ELR (cell line): ENCODE measurements at places on chromosomes 2 and 18.

- DNase-seq: peak; percentile 77
These were observed 7.3 kb downstream of the ACMSD start for GRCh38 chr2:134845719-134846118.

- no peak for DNase-seq
These were observed 177.7 kb upstream of the TWIST2 start for GRCh38 chr2:238670111-238670585.

- peak; percentile 69 for DNase-seq
These were observed at the start of gene OBSL1 for GRCh38 chr2:219571311-219572236. Gene OBSL1 (minus strand): TSS chr2:219571539. CDS start chr2:219571232, 307 bp downstream.

DNA sequence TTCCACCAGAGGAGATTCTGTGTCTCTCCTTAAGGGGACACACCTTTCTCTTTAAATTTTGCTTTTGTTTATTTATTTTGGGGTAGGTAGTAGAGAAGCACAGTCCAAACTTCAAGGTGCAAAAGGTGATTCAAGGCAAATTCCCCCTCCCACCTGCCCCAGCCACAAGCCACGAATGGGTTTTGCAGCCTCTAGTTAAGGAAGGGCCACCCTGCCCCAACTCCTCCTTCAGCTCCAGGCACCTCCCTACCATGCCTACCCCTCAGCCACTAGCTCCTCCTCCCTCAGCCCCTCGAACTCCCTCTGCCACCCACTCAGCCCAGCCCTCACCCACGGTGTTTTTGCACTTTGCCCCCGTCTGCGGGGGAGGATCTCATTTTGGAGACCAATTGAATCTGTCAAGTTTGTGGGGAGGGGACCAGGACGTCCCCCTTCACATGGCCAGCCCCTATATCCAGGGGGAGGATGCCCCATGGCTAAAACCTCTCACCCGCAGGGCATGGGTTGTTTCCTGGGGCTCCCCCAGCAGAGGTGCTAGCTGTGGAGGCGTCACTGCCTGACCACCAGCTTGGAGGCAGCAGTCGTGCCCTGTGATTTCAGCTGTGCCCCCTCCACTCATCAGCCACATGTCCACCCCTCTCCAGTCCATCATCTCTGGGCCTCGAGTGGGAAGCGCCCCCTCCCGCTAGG, 4.5 kb downstream of the HAAO start:
- DNase-seq: no peak

- peak; percentile 81 for DNase-seq
These were observed 926 bp downstream of the SERPINB8 start for GRCh38 chr18:63970809-63971205.

DNA sequence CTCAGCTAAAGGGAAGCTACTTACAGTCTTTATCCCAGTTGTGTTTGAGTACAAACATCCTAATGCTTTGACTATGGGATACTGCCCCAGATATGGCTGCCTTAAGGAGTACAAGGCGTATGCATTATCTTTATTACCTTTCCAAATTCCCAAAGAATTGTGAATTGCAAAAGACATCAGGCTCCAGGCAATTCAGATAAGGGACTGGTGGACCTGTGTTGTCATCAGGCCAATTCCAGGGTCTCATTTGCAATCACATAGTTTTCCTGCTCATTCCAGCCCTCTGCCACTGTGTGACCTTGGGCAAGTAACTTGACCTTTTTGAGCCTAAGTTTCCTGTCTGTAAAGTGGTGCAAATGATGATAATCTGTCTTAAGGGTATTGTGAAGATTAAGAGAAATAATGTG, 137.5 kb downstream of the FMNL2 start:
- no peak for DNase-seq

DNA sequence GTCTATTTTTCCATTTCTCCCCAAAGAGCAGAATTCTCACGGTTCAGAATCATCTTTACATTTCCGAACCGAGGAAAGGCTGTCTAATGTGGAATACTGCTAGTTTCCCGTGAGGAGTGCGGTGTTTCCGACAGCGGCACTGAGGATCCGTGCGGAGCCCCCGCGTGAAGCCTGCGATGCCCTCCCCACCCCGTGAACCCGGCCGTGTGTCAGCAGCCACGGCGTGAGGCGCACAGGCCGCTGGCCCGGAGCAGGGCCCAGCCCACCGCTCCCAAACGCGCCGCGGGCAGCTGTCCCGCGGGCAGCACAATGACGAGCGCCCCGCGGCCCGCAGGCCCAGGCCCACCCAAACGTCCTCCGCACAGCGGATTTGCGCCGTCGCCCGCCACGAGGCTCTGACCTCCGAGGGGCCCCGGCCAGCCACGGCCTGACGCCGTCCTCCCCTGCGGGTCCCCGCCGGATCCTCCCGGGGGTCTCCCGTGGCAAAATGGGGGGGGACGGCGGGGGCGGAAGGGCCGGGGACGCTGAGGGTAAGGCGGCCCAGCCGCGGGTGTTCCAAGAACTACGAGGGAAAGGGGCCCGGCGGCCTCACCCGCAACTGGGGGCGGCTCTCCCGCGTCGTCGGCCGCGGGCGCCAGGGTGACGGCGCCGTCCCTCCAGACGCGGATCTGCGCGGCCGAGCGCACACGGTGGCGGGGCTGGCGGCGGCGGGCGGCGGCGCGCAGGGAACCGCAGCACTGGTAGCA, 796 bp downstream of the SPIRE1 start:
- DNase-seq: peak; percentile 66

DNA sequence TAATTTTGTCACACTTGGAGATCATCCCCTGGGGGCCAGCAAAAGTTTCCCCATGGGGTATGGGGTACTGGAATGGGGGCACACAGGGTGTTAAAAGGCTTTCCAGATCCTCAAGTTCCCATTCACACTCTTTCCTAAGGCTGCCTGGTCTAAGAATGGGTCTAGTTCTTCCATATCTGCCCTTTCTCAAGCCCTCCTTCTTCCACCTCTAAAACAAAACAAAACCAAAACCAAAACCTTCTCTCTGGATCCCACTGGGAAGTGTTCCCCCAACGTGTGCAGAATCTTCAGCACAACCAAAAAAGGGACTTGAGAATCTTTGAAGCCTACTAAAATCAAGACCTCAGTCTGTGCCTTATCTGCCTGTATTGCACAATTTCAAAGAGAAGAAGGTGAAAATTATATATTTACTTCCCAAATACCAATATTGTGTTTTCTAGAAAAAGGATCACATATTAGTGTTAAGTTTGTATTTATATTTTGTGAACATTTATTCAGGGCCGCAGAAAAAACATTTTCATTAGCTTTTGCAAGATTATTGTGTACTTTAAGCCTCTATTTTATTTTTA, 207.2 kb upstream of the TCF4 start:
- DNase-seq: no peak

DNA sequence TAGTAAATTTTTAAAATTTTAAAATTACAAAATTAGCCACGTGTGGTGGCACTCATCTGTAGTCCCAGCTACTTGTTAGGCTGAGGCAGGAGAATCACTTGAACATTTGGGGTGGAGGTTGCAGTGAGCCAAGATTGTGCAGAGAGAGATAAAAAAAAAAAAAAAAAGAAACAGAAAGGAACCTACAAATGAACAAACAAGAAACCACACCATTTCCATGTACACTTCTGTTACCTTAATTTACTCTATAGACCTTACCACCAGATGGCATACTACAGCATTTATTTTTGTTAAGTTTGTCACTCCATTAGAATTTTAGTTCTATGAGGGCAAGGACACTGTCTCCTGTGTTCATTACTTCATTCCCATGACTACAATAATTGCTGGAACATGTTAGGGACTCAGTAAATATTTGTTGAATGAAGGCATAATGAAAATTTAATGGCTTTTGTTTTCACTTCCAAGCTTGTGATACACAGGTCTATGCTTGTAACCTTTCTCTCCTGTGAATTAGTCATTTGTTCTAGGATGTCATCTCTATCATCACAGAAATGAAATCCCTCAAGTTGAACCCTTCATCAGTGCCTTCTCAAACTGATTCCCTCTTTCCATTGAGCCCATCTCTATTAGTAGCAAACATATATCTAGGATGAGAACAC, 76.0 kb downstream of the ARHGAP15 start:
- DNase-seq: peak; percentile 42

DNA sequence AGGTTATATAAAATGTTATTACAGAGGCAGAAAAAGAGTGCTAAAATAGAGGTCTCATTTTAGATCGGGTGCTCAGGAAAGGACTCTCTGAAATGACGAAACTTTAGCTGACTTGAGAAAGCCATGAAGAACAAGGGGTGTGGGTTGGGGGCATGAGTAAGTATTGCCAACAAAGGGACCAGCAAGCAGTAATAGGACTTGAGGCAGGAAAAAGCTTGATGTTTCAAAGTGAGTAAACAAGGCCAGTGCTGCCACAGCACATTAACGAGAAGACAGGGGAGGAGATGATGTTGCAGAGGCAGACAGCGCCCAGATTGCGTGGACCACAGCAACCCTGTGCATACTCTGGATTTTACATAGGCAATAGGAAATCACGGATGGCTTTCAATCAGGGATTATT, 318.8 kb downstream of the ZEB2 start:
- no peak for DNase-seq
